ENCODE measurements at places on chromosomes 1 and 21.

- DNase-seq: no peak
Measured at GRCh38 chr1:109971559-109971958, 13.0 kb upstream of the AHCYL1 start.

DNA sequence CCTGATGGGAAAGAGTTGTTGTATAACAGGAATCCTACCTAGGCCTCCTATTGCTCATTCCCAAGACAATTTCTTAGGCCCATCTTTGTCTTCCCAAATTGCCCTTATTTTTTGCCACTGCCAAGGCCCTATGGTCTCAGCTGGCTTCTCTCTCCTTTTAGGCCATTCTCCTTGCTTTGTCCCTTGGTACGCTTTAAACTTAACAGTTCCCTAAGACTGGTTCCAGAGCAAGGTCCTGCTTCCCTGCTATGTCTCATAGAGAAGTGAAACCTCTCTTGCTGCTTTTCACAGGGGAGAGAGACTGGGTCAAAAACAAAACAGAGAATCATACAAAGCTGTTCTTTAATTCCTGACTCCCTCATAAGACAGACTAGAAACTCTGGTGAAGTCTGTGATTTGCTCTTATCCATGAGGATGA, 77.1 kb downstream of the XCL2 start:
- DNase-seq: no peak

DNA sequence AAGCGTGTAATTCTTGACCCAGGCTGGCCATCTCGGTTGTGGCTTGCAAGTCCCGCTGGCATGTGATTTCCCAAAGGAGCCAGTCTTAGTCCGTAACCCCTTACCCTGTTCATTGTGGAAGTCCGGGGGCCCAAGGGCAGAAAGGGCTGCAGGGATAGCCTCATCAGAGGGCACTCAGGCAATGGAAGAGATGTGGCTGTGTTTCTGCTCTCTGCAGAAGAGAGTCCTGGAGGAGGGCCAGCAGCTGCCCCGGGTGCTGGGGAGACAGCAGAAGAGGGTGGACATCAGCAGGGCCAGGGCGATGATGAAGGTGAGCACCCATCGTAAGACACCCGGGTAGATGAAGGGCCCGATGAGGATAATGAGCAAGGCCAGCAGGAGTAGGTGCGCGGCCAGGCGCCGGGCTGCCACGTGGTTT, 830 bp downstream of the RNF186 start:
- DNase-seq: no peak

DNA sequence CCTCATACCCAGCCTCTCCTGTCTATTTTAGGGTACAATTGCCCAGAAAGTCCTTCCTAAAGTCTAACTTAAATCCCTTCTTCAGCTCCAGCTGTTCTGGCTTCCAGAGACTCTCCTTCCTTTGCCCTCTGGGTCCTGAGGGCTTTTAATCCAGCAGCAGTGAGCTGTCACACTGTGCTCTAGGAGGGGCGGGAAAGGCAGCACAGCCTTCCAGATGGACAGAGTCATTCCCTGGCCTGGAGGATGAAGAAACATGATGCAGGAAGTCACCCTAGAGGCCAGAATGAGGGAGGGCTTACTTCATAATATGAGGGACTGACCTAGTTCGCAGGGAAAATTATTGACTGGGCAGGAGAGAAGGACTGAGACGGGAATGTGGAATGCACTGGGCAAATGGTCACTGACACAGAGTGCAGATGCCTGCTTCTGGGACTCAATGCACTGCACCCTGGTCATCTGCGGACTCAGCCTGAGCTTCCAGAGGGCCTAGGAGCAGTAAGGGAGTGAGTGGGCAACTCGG, 1.3 kb downstream of the SH2D2A start:
- no peak for DNase-seq

GRCh38 chr21:40689217-40689616, 157.7 kb downstream of the DSCAM start:
- DNase-seq: no peak

GRCh38 chr1:17095141-17095540, 24.1 kb downstream of the PADI2 start:
- DNase-seq: no peak

DNA sequence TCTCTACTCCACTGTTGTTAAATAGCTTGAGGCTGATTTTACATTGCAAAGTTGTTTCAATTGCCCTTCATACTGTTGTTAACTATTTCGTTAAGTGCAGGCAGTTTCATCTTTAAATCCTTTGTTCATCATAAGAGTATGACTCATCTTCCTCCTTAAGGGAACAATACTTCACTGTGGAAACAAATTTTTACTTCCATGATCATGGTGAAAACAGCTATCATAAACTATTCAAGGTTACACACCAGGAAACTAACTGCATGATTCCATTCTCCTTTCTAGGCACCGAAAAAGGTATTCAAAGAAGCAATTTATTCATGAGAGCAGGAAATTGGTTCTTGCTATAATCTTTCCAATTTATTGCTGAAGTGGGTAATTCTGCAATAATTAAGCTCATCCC, 593.2 kb downstream of the LRRIQ3 start:
- DNase-seq: no peak

DNA sequence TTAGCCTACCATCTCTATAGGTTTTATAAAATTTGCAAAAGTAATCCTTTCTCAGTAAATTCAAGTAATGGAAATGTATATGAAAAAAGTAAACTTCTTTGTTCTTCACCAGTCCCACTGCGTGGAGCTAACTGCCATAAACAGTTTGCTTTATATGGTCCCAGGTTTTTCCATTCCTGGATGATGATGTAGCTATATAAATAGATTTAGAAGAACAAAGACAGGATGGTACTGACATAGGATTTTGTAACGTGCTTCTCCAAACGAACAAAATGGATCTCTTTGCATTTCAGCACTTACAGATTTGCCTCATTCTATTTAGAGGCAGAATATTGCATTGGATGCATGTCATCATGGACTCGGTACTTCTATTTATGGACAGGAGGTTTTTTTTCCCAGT, 57.3 kb downstream of the SMYD2 start:
- no peak for DNase-seq

GRCh38 chr1:184392779-184393522, 6.1 kb downstream of the C1orf21 start:
- DNase-seq: no peak

- DNase-seq: no peak
Measured at GRCh38 chr1:112991402-112992120, 35.6 kb upstream of the SLC16A1 start.

GRCh38 chr1:84156210-84156621, 12.1 kb downstream of the PRKACB start:
- no peak for DNase-seq

DNA sequence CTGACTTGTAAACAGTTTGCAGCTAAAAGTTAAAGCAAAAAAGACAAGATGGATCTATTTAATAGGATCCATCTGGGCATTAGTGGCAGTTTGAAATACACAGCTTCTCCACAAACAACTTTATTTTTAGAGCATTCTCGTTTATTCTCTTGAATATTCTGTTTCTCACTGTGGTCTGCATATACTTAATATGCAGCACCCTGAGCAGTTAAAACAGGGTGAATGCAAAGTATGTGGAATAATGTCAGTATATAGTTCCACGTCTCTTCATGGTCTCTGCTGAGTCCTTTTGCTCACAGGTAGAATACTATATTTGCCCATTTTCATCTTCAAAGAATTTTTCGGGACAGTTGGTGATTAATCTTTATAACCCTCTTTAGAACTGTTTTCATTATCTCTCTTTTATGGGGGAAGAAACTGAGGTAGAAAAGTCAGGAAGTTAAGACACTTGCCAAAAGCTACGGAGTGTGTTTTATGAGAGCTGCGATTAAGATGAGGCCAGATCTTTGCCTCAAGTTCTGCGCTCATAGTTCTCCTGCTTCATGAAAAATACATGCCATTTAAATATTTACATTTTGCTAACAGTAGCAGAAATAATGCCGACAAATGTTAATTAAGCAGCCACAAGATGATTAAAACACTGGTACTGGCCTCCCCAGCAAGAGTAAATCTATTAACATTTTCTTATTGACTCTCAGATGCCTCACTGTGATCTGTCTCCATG, 115.6 kb downstream of the PTBP2 start:
- DNase-seq: no peak

GRCh38 chr1:19974822-19975416, 4.5 kb downstream of the PLA2G2A start:
- DNase-seq: no peak

DNA sequence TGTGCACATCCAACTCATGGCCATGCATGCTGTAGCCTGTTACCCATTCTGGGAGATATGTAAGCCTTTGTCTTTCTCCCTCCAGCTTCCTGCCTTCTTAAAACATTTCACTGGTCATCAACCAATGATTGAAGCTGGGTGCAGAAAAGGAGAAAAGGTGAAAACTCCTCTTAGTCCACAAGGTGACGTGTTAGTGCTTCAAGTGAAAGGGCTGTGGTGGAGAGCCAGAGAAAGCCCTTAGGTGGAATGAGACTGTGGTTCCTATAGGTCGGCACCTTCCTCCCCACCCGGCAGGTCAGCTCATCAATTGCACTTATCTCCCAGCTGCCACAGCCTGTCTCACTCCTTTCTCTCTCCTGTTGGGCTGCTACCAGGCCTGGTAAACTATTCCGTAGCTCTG, 30.4 kb downstream of the ERG start:
- no peak for DNase-seq

GRCh38 chr1:86455073-86455472, 13.7 kb upstream of the CLCA1 start:
- DNase-seq: no peak

GRCh38 chr1:56453016-56453415, 126.3 kb downstream of the PLPP3 start:
- no peak for DNase-seq

GRCh38 chr1:30419831-30420230, 303.6 kb downstream of the MATN1 start:
- DNase-seq: no peak

DNA sequence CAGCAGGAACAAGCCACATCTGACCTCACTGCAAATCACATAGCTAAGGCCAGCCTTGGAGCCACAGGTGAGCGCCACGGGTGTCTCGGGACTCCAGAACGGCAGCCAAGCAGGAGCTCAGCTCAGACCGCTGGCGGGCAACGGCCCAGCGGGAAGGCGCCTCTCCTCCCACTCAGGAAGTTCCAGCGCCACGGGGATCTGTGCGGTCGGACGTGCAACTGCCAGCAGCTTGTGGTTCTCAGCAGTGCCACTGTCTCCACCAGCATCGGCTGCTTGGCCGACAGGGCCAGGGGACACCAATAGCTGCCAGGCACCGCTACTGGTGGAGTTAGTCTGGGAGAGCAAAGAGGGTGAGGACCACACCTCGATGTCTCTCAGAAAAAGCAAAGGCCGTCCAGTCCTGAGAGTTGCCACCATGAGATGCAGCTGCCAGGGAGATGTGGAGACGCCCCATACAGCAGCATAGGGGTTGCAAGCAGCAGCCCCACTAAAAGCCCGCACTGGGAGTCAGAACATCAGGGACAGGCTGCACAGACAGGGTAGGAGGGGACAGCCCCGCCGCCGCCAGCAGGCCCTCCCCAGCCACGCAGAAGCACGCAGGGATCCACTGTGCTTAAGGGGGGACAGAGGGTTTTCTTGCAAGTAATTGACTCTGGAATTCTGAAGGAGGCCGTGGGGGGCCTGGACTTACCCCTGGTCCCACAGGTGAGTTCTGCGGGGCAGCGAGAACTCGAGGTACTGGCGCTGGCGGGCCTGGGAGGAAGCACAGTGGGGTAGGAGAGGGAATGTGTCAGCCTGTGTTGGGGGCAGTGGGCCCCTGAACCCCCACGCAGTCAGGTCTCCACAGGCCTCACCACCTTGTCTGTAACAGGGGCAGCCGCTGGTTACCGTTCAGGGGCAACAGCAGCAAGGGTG, 83.5 kb downstream of the NPHP4 start:
- DNase-seq: no peak

- DNase-seq: no peak
Measured at GRCh38 chr1:92298213-92298572, 594 bp downstream of the GLMN start.

Data from NCI-H510A (cell line).